IMR-90 (cell line): ENCODE measurements at places on chromosomes 3 and 15. TPM values are rescaled to one million over a fixed set of nuclear protein-coding genes. Genes with fewer than 3 reads are reported as not detected.

DNA sequence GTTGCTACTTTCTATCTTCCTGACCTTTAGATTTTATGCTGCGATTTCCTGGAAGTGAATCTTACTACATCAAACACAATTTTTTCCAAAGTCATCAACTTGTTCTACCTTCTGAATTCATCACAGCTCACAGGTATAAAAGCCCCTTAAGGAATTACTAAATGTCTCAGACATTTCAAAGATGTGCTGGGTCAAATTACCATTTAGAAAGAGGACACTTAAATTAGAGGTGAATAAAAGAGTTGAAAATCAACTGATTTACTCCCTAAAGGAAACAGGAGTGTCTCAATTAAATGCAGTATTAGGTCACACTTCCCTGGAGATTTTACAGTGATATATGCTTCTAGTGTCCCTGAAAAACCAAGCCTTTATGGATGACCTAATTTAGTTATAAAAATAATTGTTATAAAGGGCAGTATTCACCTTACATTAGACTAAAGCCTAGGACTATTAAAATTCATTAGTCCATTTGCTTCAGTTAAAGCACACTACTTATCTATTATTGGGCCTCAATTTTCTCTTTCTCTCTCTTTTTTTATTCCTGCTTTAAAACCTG, 128.8 kb downstream of the GMNC start:
- no peak for DNase-seq

The OR5K2 gene
- not detected in 2 replicates for polyA plus RNA-seq

The UPK1B gene
- 0.40 and 0.55 TPM in 2 replicates for polyA plus RNA-seq

- DNase-seq, result no peak
Observed at GRCh38 chr3:36295296-36295695, 85.0 kb upstream of the STAC start.

DNA sequence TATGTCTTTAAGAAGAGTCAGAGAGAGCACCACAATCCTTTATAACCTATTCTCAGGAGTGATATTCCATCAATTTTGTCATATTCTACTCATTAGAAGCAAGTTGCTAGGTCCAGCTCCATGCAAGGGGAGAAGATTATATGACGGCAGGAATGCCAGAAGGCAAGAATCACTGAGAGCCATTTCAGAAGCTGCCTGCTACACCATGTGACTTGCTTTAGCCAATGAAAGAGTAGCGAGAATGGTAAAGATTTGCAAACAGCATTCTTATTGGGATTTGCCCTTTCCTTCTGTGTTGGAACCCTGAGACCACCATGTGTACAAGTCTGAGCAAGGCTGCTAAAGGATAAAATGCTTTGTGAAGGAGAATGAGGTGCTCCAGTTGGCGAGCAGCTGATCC, 4.5 kb upstream of the C3orf70 start:
- no peak for DNase-seq

GRCh38 chr15:64460724-64461720, 644 bp downstream of the ZNF609 start:
- DNase-seq, result peak; percentile 81

DNA sequence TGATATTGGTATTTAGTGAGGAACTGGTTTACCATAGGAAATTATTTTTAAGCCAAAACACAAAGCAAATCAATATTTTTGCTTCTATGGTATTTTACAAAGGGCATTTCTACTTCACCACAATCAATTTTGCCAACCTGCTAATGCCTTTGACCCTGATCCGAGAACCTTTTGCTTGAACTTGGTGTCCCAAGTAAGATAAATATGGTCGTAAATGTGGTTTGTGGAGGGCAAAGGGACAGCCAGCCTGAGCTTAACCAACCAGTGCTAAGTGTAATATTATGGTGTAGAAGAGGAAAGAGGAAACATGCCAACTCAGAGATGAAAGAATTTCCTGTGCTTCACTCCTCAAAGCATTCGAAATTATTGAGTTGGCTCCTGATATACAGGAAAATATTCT, 148.4 kb downstream of the C3orf38 start:
- no peak for DNase-seq

DNA sequence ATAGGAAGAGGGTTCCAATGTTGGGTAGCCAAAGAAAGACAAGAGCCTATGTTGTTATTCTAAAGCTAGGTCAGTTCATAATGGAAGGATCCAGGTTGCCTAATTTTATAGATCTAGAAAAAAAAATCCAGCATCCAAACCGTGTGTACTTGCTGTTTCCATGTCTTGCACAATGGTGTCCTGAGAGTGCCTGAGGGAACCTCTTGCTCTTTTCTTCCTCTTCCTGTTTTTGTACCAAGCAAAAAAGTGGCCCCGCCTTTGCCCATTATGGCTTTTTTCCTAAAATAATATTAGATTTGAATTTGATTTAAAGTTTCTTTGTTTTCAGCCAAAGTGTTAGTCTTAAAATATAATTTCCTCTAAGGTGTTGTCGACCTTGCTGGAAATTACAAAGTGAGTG, 224.4 kb downstream of the RYR3 start:
- DNase-seq, result no peak

DNA sequence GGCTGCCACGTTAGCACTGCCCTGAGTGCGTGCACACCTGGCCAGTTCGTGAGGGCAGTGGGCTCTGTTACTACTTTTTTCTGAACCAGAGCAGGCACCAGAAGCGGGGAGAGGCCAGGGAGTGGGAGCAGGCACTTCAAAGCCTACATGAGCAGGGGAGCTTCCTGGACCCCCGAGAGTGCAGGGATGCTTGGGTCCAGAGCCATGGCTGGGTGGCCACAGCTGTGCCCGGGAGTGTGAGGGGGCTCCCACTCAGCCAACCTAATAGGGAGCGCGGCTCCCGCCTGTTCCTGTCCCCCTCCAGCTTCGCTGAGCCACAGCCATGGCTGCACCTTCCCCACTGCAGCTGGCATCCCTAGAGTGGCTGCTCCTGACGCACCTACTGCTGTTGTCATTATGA, 1423.3 kb downstream of the SI start:
- no peak for DNase-seq

GRCh38 chr3:13378155-13378554, 42.0 kb downstream of the NUP210 start:
- peak; percentile 5 for DNase-seq

The PRR23C gene
- polyA plus RNA-seq, result not detected in 2 replicates

- peak; percentile 59 for DNase-seq
Observed at GRCh38 chr15:49507261-49507660, 84.2 kb downstream of the FGF7 start.

DNA sequence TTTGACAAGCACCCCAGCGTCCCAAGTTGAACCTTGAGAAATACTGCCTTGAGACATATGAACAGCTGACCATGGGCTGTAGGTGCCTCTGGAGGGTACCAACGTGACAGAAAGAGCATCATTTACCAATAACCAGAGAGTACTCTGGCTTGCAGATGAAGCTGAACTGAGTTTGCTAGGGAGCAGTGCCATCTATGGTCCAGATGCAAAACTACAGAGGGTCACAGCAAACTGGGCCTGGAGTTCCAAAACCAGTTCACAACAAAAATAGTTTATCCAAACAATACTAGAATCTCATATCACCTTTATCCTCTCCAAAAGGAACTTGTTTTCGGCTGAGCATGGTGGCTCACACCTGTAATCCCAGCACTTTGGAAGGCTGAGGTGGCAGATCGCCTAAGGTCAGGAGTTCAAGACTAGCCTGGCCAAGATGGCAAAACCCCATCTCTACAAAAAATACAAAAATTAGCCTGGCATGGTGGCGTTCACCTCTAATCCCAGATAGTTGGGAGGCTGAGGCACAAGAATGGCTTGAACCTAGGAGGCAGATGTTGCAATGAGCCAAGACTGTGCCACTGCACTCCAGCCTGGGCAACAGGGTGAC, 69.3 kb downstream of the CHAC1 start:
- DNase-seq, result peak; percentile 75

- peak; percentile 37 for DNase-seq
Observed at GRCh38 chr15:32936283-32936918, 218.6 kb downstream of the GREM1 start.

GRCh38 chr15:63605816-63606215, 8.6 kb downstream of the FBXL22 start:
- no peak for DNase-seq

The RASGRP1 gene
- 1.4 TPM in 2 replicates for polyA plus RNA-seq

- peak; percentile 91 for DNase-seq
Observed at GRCh38 chr15:90414408-90415028, 26.5 kb downstream of the IQGAP1 start.

GRCh38 chr15:69154684-69155083, 5.8 kb upstream of the GLCE start:
- DNase-seq, result peak; percentile 93

The ACOX2 gene
- 26.8 and 32.9 TPM in 2 replicates for polyA plus RNA-seq

The PDE8A gene
- 27.9 and 35.9 TPM in 2 replicates for polyA plus RNA-seq

GRCh38 chr3:171186817-171187500, 160.4 kb upstream of the SLC2A2 start:
- no peak for DNase-seq
